Activated naive CD8-positive, alpha-beta T cell treated with anti-CD3 and anti-CD28 coated beads, Interleukin-2, amount 10 ng/mL, durations not matched to agents 7 days and 5 days (primary cell): ENCODE measurements at places on chromosomes 11 and 22.

DNA sequence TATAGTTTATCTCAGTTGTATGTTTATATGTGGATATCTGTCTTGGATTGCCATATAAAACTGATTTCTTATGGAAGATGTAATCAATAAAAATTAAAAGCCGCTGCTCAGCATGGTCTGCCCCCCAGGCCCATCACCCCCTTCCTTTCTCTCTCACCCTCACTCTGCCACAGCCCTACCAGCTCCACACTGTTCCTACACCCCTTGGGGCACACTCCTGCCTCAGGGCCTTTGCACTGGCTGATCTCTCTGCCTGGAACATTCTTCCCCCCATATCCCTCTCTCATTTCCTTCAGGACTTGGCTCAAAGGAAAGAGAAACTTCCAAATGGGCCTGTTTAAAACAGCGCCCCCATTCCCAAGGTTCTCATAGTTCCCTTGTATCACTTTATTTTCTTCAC is 63.1 kb downstream of the LRRC32 start:
- no peak for DNase-seq

DNA sequence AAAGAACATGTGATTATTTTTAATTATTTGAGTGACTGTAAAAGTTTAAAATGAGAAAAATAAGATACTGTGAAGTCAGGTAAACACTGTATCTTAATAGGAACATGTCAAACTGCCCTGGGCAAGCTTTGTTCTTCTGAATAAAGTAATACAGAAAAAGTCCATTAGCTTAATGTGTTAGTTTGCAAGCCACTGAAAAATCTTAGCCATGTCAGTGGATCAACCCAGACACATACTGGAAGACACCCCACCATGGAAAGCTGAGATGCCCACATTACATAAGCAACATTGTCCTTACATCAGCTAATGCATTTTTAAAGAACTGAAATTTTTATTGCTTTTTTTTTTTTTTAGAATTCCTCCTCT is 155.2 kb downstream of the BBOX1 start:
- DNase-seq, result no peak

- DNase-seq, result no peak
These were observed 16.7 kb upstream of the KCNQ1OT1 start for GRCh38 chr11:2716376-2717095.

DNA sequence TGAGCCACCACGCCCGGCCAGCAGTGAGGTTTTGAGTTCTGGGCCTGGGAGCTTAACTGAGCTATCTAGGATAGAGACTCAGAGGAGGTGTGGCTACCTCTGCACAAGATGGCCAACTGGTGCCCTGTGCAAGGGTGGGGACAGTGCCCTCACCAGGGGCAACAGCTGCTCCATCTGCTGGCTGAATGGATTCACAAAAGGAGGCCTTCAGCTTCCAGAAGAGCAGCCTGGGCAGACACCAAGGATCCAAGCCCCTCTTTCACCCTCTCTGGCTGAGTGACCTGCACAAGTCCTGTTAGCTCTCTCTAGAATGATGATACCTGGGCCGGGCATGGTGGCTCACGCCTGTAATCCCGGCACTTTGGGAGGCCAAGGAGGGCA is 33.5 kb upstream of the BAIAP2L2 start:
- DNase-seq, result no peak

DNA sequence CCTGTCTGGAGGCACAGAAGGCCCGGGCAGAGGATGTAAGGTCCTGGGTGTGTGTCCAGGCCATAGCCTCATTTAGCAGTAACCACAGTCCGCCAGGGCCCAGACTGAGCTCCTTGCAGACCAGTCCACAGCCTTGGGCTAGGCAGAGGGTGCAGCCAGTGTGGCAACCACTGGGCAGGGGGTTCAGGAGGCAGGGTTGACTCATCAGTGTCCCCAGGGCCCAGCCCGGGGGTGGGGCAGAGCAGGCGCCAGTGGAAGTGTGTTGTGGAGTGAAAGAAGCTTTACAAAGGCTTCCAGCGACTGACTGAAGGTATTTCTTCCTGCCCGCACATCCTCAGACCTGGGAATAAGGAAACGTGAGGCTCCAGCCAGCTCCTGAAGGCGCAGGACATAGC is 27.7 kb upstream of the WNT11 start:
- DNase-seq, result peak; percentile 53

- peak; percentile 6 for DNase-seq
These were observed 625.4 kb downstream of the BRD1 start for GRCh38 chr22:49202226-49202625.

GRCh38 chr11:64754124-64754918 is 5.5 kb downstream of the PYGM start:
- DNase-seq, result peak; percentile 23

GRCh38 chr22:42996646-42997365 is 18.1 kb downstream of the PACSIN2 start:
- DNase-seq, result no peak
